ENCODE measurements at places on chromosomes 6 and 20.

DNA sequence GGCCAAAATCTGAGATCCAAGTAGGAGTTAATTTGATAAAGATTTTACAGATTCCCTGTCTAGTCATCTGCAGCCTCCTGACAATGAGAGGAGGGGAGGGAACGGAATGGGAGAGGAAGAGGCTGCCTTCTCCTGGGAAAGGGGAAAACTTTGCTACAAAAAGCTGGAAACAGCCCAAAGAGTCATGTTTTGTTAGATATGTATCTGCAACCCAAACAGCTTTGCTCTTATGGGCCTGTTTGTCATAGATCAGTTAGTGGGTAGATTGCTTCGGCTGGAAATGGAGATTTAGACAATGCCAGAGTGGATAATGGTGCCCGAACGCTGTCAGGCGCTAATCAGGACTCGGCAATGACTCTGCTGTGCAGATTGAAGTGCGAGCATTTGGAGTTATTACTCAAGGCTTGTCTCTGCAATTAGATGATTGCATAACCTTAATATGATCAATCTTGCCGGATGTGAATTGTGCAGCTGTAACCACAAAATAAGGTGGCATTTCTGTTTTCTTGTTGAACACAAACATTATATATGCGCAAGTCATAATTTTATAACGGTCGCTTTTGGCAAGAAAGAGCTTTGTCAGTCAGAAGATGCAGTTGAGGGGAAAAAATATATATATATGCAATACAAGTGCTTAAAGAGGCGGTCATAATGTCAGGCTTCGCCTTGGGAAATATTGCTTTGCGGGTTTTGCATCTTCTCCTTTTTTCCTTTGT is 92.4 kb upstream of the MAFB start:
- DNase-seq, result no peak

DNA sequence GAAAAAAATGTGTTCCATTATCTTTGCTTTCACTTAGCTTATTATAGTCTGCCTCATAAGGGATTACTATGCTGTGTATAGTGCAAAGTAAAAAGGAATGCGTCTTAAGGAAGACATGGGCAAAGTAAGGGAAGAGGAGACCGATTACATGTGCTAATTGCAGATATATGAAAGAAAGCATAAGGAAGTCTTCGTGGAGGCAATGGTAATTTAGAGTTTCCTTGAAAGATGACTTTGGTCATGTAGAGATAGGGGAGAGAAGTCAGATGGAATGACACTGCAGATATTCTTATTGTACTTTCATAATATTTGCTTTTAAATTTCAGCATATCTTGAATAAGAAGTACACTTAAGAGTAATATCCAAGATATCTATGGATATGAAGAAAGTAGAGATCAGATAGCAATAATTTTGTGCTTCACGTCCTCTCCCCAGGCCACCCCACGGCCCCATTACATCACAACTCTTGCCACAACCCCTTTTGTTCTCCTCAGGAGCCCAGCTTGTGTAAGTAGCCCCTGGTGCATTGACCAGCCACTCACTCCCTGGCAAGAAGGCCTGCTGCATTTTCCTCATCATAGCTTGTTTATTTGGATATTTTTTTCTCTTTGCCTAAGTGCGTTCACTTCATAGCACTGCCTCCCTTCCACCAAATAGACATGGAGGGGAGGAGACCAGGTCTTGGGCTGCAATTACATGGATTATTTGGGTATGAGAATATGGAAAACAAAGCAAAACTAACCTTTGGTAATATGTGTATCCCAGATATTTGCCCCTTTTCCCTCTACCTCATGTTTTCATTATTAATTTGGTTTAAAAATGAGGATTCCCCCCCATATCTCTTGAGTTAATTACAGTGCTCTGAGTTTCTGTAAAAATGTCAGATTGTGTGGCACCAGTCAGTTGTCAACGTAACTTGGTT is 30.7 kb upstream of the COL10A1 start:
- no peak for DNase-seq

- DNase-seq, result no peak
Measured at GRCh38 chr6:20477485-20477884, 56.8 kb upstream of the CDKAL1 start.

DNA sequence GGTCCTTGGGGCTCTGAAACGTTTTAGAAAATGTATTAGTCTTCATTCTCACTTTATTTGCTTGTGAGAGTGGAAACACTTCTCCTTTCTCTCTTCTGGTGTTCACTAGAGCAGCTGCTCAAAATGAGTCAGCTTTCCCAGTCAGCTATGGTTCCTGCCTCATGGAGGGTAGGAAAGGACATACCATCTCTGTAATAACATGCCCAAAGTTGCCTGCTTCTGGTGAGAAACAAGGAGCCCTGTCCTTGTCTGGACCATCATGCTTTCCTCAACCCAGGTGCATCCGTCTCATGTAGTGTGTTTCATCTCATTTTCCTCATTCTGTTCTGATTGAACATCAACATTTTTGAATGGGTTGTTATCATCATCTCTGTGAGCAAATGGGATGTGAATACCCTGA is 17.1 kb upstream of the TINAG start:
- no peak for DNase-seq

- peak; percentile 90 for DNase-seq
Measured at GRCh38 chr20:63835021-63835858, 4.2 kb upstream of the ZBTB46 start.
